ENCODE measurements at places on chromosomes 3 and 15. TPM values are rescaled to one million over a fixed set of nuclear protein-coding genes. Genes with fewer than 3 reads are reported as not detected.

DNA sequence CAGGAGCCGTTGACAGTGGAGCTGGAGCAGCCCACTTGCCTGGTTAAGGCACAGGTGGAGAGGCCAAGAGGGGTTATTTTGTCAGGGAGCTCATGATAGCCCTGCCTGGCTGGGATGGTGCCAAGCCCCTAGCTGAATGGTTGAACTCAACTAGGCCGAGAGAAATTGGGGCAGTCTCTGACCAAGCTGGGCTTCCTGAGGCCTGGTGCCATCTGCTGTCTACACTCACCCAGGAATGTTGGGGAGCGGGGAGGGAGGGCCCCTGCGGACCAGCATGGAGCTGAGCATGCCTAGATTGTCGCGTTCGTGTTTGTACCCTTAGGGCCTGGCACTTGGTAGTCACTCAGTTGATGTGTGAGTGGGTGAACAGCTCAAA is 1.2 kb downstream of the BRPF1 start:
- H3K4me1 ChIP-seq = peaks cover 29% of the 10 kb centered on the region
- no peak overlapping the region for H3K27ac ChIP-seq
- H3K4me3 ChIP-seq = peak overlapping the region; percentile 93

DNA sequence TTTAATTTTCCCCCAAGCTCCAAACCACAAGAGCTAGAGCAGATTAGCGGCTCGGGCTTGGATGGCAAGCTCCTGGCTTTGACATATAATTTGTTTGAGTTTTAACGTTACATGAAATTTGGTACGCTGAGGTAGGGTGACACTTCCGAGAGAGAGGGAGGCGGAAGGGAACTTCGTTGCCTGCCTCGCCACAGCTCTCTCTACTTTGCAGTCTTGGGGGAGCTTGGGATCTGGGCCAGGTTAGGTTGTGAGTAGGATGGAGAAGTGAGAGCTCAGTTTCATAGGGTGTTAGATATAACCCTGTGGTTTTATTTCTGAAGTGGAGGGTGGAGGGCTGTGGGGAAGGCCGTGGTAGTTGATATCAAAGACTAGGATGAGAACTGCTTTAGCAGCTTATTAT is 39.7 kb downstream of the LRTM1 start:
- no peak for DNase-seq
- no peaks in the 10 kb centered on the region for H3K4me1 ChIP-seq
- no peak overlapping the region for H3K27ac ChIP-seq
- H3K4me3 ChIP-seq = no peak overlapping the region
- H3K27me3 ChIP-seq = no peaks in the 10 kb centered on the region
- H3K36me3 ChIP-seq = no peaks in the 10 kb centered on the region

DNA sequence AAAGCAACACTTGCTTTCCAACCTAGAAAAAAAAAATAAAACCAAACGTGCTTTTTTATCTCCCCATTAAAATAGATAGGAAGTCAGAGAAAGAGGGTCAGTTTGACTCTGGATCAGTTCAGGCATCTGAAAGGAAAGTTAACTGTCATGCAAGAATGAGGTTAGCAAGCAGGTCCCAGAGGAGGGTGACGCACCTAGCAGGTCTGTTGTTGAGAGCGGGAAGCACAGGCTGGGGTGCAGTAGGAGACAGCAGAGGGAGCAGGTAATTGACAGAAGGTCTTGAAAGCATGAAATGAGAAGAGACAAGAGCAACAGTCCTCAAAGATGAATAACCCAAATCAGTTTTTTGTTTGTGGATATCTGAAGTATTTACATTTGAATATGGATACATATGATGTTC is 82.5 kb downstream of the ANO10 start:
- H3K4me3 ChIP-seq = no peak overlapping the region
- no peaks in the 10 kb centered on the region for H3K4me1 ChIP-seq
- H3K27me3 ChIP-seq = no peaks in the 10 kb centered on the region
- H3K27ac ChIP-seq = no peak overlapping the region

The PARP15 gene
- 1.1 TPM for total RNA-seq

The RASL12 gene
- total RNA-seq = 83.3 TPM

The CD276 gene
- 60.4 TPM for total RNA-seq

Data from right atrium auricular region (tissue), 2 donors.